ENCODE measurements at places on chromosomes 12 and 14.

- no peak for DNase-seq
Observed at GRCh38 chr14:84671776-84672175, 858.2 kb upstream of the FLRT2 start.

DNA sequence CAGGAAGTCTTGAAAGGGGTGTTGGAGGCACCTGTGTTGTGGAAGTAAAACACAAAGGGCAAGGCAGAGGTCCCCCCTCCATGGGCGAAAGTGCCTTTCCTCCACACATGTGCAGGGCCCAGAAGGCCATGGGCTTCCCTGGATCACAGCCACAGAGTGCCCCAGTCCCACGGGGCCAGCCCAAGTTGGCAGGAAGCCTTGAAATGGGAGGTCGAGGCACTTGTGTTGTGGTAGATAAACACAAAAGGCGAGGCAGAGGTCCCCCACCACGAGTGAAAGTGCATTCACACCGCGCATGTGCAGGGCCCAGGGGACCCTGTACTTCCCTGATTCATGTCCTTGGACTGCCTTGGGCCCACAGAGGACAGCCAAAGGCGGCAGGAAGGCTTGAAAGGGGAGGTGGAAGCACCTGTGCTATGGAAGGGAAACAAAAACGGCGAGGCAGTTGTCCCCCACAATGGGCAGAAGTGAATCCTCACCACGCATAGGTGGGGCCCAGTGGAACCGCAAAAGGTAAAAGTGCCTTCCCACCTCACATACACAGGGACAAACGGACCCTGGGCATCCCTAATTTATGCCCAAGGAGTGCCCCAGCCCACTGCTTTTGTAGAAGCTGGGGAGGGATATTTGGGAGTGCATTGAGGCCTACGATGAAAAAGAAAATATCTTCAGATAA lies 585.4 kb downstream of the ALG10 start:
- DNase-seq, result no peak

DNA sequence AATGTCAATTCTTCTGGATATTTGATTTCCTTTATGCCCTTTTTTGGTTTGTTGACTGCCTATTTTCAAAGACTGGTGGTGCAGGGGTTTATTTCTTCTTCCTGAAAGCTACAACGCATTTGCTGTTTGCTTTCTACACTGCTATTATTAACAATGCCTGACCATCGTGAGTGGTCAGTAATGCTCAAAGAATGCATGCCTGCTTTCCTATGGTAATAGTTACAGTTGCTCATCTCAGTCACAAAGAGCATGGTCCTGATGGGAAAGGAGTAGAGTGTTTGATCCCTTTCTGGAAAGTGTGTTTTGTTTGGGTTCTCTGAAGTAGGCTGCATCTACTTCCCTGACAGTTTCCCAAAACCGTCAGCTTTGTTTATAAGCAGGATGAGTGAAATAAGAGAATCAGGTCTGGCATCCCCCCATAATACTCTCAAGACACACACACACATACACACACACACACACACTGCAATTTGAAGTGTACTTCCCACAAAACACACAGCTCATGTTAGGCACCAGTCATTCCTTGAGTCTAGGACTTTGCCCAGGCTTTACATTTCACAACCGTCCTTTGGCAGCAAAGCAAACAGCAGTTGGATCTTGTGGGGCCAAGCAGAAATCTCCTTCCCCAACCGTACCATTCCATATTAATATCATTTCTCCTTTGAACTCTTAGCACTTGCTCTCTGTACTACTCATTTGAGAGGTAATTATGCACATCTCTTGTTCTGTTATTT lies 56.6 kb downstream of the SUDS3 start:
- no peak for DNase-seq

GRCh38 chr12:116116650-116117424 lies 160.7 kb downstream of the MED13L start:
- no peak for DNase-seq

GRCh38 chr14:96711559-96712267 lies 85.5 kb upstream of the VRK1 start:
- no peak for DNase-seq

DNA sequence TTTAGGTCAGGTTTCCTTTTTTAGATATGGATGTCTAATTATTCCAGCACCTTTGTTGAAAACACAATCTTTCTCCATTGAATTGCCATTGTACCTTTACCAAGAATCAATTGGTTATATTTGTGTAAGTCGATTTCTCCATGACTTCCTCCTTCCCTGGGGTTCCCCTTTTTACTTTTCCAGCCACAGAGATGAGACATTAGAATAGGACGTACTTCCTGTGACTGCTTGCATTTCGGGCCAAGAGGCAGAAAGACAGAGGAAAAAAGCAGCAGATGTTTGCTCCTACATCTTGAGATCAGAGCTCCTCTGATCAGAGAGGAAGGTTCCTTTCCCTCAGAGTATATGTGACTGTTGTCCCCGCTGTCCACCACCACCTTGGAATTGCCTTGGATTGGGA lies 453.7 kb upstream of the RGS6 start:
- DNase-seq, result no peak

DNA sequence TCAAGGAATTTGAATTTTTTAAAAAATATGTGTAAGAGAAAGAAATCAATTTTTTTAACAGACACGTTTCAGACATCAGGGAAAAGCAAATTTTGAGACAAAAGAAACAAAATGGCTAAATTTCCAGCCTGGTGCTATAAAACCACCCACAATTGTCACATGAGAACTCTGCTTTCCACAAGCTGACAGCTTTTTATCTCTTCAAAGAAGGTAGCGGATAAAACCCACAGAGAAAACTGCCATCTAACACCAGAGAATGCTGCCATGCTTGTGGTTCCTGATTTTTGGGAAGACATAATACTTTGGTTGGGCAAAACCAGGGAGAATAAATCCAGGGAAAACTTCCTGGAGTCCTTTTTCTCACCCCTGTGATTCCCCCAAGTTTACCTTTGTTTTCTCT lies 10.3 kb upstream of the ITPR2 start:
- DNase-seq, result no peak

DNA sequence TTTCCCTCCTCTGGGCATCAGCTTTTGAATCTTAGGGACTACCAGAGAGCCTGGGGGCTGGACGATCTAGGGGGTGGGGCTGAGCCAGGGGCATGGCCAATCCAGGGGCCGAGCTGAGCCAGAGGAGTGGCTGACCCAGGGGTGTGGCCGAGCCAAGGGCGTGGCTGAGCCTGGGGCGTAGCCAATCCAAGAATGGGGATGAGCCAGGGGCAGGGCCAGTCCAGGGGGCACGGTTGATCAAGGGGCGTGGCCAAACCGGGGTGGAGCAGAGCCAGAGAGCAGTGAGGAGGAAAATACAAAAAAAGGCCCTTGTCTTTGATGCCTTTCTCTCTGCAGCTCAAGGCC lies 219.3 kb upstream of the NOS1 start:
- no peak for DNase-seq

DNA sequence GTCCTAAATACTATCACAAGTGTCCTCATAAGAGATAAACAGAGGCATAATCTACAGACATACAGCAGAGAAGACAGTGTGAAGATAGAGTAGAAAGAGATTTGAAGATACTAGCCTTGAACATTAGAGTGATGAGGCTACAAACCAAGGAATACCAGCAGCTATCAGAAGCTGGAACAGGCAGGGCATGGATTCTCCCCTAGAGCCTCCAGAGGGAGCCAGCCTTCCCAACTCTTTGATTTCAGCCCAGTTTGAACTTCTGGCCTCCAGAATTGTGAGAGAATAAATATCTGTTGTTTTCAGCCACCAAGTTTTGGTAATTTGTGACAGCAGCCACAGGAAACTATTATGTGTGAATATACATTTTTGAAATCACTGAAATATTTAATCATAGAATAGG lies 47.2 kb downstream of the CCDC91 start:
- no peak for DNase-seq

DNA sequence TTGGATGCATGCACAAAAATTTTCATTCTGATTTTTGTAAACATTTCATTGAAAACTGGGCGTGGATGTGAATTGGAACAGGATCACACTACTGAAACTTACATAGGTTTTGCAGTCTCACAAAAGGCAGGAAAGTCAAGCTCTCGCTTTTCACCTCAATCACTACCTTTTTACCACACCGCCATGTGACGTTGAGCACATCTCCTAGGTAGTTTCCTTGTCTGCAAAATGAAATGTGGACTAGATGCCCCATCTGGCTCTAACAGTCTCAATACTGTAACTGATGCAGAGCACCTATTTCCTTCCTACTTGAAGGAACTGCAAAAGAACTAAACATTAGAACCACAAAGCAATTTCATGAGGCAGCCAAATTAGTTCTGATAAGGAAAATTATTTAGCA lies 4.4 kb upstream of the YY1 start:
- no peak for DNase-seq

DNA sequence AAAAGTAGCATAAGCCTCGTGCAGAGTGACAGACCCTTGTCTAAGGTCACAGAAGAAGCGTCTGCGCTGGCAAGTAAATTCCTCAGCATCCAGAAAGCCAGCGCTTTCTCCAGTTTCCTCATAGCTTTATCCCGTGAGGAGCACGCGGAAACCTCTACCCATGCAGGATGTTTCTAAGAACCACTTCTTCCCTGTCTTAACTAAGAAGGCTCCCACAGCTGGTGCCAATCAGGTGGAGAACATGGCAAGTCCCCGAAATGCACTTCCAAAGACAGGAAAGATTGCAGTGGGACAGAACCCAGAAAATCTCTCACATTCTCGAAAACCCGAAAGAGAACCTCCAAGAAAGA lies 968 bp upstream of the ARID4A start:
- DNase-seq, result peak; percentile 4

GRCh38 chr12:130880411-130880885 lies 8.6 kb downstream of the RAN start:
- DNase-seq, result no peak

DNA sequence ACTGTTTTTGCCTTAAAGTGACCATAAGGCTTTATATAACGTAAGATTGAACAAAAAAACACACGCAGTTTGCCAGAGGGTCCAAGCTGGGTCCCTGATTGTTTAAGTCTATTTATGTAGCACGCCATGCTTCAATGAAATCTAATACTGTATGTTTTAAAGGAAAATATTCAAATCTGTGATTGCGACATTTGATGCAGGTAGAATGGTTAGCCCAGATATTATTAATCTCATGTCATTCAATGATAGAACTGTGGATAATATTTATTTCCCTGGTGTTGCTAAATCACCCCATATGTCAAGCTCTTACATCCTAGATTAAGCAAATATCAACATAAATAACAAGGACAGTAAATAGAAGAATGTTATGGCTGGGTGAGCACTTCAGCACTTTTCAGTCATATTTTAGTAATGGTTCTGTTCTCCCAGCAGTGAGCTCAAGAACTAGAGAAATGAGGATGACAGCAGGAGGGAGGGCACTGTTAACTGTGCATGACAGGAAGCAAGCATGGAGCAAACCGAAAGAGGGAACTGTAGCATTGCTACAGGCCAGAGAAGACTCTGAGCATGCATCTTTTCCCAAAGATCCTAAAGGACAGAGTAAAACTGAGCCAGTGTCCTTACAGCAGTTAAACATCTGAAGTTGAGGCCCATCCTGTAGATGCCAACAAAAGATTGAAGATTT lies 465.7 kb upstream of the MGAT4C start:
- no peak for DNase-seq

GRCh38 chr12:26705851-26706250 lies 127.1 kb downstream of the ITPR2 start:
- no peak for DNase-seq

GRCh38 chr12:65667932-65668331 lies 156.4 kb upstream of the HMGA2 start:
- no peak for DNase-seq

GRCh38 chr12:75991753-75992152 lies 39.8 kb downstream of the PHLDA1 start:
- no peak for DNase-seq

- DNase-seq, result no peak
Observed at GRCh38 chr12:115918763-115919162, 358.7 kb downstream of the MED13L start.

GRCh38 chr12:109879351-109880042 lies 844 bp downstream of the GLTP start:
- no peak for DNase-seq

GRCh38 chr12:30797689-30798088 lies 42.9 kb upstream of the CAPRIN2 start:
- DNase-seq, result no peak

GRCh38 chr12:118332511-118332910 lies 40.2 kb downstream of the TAOK3 start:
- no peak for DNase-seq

- no peak for DNase-seq
Observed at GRCh38 chr14:81272317-81272716, 51.6 kb upstream of the GTF2A1 start.

GRCh38 chr12:51841727-51842126 lies 6.8 kb downstream of the FIGNL2 start:
- no peak for DNase-seq

GRCh38 chr14:77986773-77987172 lies 183.4 kb upstream of the NRXN3 start:
- DNase-seq, result no peak

DNA sequence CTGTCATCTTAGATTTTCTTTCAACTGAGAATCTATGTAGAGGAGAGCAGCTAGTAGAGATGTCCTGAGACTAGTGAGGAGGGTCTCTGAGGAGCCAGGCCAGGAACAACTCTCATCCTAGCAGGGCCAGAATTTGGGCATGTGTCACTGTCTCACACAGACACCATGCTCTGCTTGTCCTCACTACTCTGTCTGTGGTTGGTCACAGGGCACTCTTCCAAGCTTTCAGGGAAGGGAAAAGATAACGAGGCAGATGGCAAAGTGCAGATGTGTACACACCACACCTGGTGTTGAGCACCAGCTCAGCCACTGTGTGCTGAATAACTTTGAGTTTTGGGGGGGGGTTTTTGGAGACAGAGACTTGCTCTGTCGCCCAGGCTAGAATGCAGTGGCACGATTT lies 2.5 kb downstream of the SSPN start:
- DNase-seq, result no peak

DNA sequence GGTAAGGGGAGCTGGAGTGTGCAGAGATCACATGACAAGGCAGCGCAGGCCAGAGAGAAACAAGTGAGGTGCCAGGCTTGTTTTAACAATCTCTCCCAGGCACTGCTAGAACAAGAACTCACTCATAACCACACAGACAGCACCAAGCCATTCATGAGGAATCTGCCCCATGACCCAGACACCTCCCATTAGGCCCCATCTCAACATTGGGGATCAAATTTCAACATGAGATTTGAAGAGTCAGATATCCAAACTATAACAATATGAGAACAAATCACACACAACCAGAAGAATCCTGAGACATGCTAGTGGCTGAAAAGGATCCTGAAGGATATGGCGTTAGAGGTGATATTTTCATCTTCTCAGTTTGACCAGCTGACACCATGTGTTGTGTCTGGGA lies 21.9 kb downstream of the OR6J1 start:
- no peak for DNase-seq

GRCh38 chr12:116538076-116538591 lies 21.0 kb upstream of the MAP1LC3B2 start:
- DNase-seq, result no peak

GRCh38 chr12:80186727-80187217 lies 87.4 kb downstream of the OTOGL start:
- no peak for DNase-seq

DNA sequence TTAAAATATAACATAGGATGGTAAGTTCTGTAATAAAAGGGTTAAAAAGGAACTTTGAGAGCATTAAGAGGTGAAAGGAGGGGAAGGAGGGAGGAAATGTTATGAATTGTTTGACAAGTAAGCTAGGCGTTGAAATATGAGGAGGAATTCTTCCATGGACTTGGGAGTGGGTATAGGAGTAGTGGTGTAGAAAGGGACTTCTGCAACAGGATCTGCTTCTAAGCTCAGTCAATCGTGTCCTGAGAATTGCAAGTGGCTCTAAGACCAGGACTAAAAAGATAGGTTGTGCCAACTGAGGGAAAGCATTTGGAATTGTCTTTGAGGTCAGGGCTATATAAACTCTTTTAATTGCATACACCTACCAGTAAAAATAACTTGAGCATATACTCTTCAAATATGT lies 74.1 kb upstream of the SLC38A2 start:
- no peak for DNase-seq
